Naive thymus-derived CD4-positive, alpha-beta T cell (primary cell): ENCODE measurements at places on chromosomes 11 and 22.
A peak's percentile ranks its signal among the peaks of the same experiment; 100 is the strongest.

- DNase-seq, result no peak
Observed at GRCh38 chr11:62124186-62125113, 639 bp downstream of the INCENP start.

- DNase-seq, result peak; percentile 55
Observed at GRCh38 chr22:38570779-38571364, 889 bp upstream of the DMC1 start.

DNA sequence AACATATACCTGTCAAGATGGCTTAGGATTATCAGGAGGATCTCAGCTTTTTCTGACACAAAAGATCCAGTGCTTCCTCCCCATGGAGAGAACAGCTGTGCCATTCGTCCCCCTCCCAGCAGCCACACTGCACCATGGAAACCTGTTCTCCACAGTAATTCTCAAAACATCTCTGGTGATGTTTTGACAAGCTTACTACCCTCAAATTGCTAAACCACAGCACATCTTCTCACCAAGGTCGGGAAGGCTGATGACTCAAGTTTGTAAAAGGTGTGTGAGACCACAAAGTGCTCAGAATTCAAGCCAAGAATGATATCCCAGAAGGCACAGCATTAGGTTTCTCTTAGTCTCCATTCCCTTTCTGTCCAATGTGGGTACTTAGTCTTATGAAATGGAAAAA lies 3.9 kb upstream of the RAB38 start:
- DNase-seq, result peak; percentile 41

DNA sequence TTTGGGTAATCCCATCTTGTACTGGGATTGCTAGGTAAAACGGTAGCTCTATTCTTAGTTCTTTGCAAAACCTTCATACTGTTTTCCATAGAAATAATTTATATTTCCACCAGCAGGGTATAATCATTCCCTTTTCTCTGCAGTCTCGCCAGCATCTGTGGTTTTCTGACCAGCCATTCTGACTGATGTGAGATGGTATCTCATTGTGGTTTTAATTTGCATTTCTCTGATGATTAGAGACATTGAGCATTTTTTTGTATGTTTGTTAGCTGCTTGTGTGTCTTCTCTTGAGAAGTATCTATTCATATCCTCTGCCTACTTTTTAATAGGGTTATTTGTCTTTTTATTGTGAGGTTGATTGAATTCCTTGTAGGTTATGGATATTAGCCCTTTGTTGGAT lies 220.9 kb downstream of the PGR start:
- DNase-seq, result no peak

GRCh38 chr11:404551-405264 lies 10.1 kb downstream of the SIGIRR start:
- DNase-seq, result no peak
